GM18507 (cell line): ENCODE measurements at places on chromosomes 1 and 21.

DNA sequence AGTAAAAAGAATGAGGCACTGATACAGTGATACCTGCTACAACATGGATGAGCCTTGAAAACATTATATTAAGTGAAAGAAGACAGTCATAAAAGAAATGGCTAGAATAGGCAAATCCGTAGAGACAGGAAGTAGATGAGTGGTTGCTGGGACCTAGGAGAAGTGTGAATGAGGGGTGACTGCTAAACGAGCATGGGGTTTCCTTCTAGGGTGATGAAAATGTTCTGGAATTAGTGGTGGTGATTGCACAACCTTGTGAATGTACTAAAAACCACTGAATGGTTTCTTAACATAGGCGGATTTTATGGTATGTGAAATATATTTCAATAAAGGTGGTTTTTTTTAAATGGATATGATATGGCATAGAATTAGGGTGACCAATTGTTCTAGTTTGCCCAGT is 12.6 kb upstream of the SERINC2 start:
- no peak for DNase-seq

- no peak for DNase-seq
These were observed 1464.8 kb upstream of the PRMT6 start for GRCh38 chr1:105591681-105592080.

- DNase-seq, result no peak
These were observed 170.3 kb downstream of the GREM2 start for GRCh38 chr1:240441669-240442068.

- no peak for DNase-seq
These were observed 70.8 kb downstream of the UBE2T start for GRCh38 chr1:202270871-202271326.
